ENCODE measurements at places on chromosomes 11 and 22. TPM values are rescaled to one million over a fixed set of nuclear protein-coding genes. Genes with fewer than 3 reads are reported as not detected.

GRCh38 chr11:75793966-75794365, 21.0 kb upstream of the UVRAG start:
- no peak for DNase-seq

GRCh38 chr11:128724891-128725611, 31.2 kb downstream of the FLI1 start:
- DNase-seq: no peak

GRCh38 chr22:23874871-23875270, 17.2 kb downstream of the SLC2A11 start:
- DNase-seq: no peak

DNA sequence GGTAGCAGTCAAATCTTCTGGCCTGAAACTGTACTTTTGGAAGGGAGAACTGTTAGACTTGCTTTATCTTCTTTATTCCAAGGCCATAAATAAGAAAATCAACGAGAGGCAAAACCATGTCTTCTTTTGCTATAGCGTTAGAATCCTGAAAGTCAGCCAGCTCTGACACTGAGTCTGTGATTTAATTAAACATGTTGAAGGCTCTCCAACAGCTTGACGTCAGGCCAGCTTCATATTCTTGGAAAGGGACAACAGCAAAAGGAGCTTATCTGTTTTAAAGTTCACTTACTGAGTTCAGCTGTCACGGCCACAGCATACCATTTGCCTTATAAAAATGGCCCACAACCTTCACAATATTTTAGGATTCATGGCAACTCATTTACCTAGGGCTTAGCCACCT, 131.0 kb upstream of the LDLRAD3 start:
- DNase-seq: no peak

DNA sequence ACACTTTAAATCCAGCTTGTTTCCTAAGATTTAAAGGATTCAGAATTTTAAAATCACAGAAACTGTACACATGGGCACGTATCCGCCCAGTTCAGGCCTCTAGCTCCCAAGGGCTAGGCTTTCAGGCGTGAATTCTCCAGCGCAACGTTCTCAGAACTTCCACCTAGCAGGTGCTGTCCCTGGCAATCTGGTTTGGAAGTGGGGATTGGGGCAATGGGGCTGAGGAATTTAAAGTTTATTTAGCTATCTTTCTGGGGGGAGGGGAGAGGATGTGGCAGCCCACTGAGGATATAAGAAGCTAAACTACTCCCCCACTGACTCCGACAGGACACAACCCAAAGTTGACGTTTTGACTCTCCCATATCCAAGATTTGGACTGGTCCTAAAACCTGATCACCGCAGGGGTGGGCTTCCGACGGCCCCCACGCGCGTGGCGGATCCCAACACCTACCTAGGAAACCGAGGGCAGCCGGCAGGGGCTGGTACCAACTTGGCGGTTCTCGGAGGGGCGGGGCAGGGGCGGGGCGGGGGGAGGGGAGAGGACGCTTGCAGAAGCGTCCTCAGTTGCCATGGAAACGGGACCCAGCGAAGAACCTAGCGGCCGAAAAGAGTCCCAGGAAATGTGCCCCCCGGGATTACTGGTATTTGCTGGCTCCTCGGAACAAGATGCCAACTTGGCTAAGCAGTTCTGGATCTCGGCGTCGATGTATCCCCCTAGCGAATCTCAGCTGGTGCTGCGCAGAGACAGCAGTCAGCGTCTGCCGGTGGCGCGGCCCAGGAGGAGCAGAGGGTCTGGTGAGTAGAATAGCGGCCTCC, at the start of gene HOATZ:
Gene HOATZ (plus strand): TSS at position 563 of the 816 bp plus-strand sequence. CDS start 7 bp downstream, at position 570.
- DNase-seq: no peak

- no peak for DNase-seq
Measured at GRCh38 chr11:76695771-76696170, 25.2 kb upstream of the LRRC32 start.

CD3G gene
- 2.0 TPM for total RNA-seq

C11orf91 gene
- not detected for total RNA-seq

MMP1 gene
- total RNA-seq: not detected

TMEM179B gene
- total RNA-seq: 36.4 TPM

MRGPRX3 gene
- not detected for total RNA-seq

Measured in omental fat pad (tissue), 4 donors.